Upper lobe of left lung (tissue), 6 donors: ENCODE measurements at places on chromosomes 13 and 19.

- DNase-seq = no peak
Measured at GRCh38 chr13:97278435-97279411, 56.6 kb downstream of the MBNL2 start.

DNA sequence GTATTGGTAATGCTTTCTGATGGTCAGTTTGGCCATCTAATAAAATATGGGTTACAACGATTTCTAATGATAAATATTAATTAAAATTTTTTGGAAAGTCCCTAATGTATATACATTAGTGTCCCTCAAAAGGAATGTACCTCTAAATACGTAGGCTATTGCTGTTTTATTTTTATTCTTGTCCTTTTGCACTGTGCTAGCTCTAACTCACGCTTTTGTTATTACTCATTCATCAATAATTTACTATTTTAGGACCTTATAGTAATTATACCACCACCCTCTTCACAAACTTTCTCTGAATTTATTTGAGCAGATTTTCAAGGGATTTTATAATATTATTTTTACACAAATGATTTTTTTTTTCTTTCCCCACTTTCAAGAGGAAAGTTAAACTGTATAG is 795.9 kb upstream of the PCDH9 start:
- DNase-seq = no peak

GRCh38 chr19:57382806-57383488 is 6.7 kb upstream of the ZNF548 start:
- DNase-seq = no peak

GRCh38 chr19:51468545-51468920 is 9.8 kb upstream of the CEACAM18 start:
- no peak for DNase-seq

DNA sequence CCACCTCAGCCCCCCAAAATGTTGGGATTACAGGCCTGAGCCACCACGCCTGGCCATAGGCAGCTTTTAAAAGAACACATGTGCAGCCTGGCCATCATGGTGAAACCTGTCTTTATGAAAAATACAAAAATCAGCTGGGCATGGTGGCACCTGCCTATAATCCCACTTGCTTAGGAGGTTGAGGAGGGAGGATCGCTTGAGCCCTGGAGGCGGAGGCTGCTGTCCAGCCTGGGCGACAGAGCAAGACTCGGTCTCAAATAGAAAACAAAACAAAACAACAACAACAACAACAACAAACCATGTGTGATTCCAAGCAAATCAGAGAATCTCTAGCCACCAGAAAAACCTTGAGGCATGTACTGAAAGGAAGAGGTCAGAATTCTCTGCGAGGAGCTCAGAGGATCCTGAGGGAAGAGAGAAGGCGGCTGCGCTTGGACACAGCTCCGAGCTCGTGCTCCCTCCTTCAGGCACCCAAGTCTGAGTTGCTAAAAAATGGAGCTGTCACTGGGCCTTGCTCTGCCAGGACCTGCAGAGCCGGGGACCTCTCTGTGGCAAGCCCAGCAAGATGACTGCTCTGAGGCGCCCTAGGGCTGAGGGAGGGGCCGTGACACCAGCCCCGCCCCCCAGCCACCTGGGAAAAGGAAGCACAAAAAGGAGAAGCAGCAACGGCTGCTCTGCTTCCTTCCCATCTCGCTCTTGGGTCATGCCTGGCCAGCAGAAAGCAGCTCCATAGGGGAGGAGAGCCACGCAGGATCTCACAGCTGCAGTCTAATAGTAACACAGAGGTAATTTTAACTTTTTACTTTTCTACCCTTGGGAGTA is at the start of gene ARL11:
Gene ARL11 (plus strand): TSS at position 677 of the 822 bp plus-strand sequence. CDS start 1,941 bp downstream, outside the sequence.
- DNase-seq = peak; percentile 87

GRCh38 chr13:40026741-40027140 is 371.3 kb downstream of the COG6 start:
- DNase-seq = no peak

GRCh38 chr13:111661776-111662175 is 341.3 kb downstream of the TEX29 start:
- no peak for DNase-seq

GRCh38 chr19:42132851-42133528 is 744 bp upstream of the POU2F2 start:
- DNase-seq = peak; percentile 62

DNA sequence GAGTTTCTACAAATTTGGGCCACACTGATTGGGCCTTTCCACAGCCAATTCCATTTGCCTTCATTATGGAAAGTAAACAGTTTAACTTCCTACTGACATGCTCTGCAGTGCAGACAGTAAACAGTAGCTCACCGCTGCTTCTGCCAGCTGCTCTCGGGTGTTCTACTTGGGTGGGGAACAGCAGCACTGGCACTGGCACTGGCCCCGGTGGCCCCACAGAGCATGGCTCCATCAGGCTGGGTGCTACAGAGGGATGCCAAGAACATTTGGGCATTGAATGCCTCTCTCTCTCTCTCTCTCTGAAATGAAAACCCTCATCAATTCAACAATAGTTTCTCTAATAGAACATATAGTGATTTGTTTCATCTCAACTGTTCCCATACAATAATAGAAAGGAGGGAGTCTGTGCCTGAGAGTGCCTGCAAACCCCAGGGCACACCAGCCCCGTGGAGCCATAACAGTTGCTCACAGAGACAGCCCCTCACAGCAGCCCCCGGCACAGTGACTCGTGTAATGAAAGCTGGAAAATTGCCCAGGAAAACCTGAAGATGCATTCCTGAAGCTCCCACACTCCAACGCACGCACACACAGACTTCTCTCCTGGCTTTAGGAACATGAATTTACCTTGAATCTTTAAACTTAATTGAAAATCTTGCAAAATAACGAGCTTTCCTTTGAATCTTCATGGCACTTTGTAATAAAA is 38.2 kb upstream of the GJB6 start:
- DNase-seq = no peak

GRCh38 chr19:29371251-29372090 is 154.3 kb upstream of the VSTM2B start:
- no peak for DNase-seq

DNA sequence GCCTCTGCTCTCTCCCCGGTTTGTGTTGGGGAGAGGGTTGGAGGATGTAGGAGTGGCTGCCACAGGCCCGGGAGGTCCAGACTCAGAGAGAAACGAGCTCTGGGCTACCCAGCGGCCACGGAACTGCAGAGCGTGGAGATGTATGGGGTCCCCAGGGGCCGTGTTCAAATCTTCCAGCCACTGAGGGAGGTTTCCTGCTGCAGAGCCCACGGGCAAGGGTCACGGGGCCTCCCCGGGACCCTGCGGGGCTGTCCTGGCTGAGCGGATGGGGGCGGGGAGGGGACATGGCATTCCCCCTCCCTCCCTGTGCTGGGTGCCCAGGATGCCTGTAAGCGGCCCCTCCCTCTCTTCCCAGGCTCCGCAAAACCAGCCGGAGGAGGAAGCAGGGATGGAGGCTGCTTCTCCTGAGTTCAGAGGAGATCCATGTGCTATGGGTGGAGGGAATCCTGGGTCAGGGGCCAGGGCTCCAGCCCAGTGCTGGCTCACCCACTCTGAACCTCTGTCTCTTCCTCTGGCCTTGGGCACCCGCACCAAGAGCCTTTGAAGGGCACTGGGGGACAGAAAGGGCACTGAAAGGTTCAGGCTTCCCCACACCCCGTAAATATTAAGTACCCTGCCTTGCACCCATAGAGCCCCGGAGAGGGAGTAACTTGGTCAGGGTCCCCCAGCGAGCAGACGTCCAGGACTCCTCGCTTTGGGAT is 22.6 kb downstream of the SMIM24 start:
- peak; percentile 18 for DNase-seq

- no peak for DNase-seq
Measured at GRCh38 chr19:10678813-10679212, 22.4 kb upstream of the QTRT1 start.

DNA sequence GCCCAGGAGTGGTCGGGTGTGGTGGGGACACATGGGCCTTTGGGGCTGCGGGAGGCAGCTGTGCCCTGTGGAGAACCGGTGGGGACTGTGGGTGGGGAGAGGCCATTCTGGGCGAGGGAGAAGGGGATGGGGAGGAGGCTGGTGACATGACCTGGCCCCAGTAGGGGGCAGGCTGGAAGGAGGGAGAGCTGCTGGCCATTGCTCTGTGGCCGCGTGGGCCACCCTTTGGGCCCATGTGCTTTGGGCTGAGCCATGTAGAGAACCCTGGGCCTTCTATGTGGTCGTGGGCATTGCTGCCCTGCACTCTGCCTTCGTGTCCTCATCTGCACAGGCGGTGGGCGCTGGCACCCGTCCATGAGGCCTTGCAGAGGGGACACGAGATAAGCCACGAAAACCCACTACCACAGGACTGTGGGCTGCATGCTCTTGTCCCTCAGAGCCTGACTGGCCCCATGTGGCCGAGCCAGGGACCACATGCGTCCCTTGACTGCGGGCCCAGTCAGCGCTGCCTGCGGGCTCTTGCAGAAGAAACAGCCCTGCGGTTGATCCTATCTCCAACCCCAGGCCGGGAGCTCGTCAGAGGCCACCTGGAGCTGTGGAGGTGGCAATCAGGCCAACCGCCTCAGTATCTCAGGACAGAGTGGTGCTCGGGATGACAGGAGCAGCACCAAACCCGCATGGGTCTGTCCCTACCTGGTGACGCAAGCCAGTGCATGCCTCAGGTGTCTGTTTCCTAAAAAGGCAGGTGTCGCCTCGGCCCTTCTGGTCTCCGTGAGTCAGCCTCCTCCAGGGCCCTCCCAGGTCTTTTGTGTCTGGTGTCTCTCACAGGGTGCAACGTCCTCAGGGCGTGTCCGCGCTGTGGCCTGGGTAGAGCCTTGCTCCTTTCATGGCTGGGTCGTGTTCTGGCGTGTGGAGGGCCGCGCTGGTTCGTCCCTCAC is 14.3 kb downstream of the FZR1 start:
- peak; percentile 75 for DNase-seq

DNA sequence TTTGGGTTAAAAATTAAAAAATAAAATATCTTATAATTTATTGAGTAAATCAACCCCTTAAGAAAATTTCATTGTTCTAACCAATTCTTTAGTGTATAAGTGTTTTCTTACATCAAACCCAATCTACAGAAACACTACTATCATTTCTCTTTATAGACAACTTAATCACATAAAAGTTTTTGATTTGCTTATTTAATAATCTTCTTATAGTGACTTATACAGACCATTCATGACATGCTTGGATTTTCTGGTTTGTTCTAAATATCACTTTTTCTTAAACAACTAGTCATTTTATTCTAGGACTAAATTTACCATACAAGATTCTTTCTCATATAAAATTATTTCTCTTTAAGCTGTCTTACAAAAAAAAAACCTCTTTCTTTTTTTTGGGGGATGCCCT is 27.3 kb upstream of the ZSCAN5A start:
- DNase-seq = no peak

GRCh38 chr19:41700381-41701195 is 7.8 kb upstream of the CEACAM5 start:
- no peak for DNase-seq

GRCh38 chr13:27168086-27168485 is 3.5 kb downstream of the USP12 start:
- DNase-seq = peak; percentile 28

GRCh38 chr13:49951754-49952535 is 15.8 kb upstream of the SPRYD7 start:
- no peak for DNase-seq

GRCh38 chr13:43569658-43570057 is 217.1 kb downstream of the ENOX1 start:
- DNase-seq = no peak

GRCh38 chr13:80121038-80121437 is 219.9 kb downstream of the SPRY2 start:
- no peak for DNase-seq

DNA sequence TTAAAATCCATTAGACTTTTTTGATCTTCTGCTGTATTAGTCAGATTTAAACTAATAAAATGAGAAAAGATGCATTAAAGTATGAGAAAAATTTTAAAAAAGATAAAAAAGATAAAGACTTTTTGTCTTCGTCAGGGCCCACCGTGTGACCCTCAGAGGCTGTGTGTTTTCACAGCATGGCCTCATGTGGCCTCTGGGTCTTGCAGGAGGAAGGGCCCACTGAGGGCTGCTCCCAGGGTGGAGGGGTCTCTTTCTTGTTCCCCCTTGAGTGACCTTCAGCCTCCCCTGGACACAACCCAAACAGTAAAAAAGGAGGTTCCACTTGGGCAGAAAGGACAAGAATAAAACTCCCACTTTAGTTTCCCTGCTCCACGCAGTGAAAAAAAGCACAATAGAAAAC is 57.1 kb upstream of the RANBP3 start:
- DNase-seq = no peak

DNA sequence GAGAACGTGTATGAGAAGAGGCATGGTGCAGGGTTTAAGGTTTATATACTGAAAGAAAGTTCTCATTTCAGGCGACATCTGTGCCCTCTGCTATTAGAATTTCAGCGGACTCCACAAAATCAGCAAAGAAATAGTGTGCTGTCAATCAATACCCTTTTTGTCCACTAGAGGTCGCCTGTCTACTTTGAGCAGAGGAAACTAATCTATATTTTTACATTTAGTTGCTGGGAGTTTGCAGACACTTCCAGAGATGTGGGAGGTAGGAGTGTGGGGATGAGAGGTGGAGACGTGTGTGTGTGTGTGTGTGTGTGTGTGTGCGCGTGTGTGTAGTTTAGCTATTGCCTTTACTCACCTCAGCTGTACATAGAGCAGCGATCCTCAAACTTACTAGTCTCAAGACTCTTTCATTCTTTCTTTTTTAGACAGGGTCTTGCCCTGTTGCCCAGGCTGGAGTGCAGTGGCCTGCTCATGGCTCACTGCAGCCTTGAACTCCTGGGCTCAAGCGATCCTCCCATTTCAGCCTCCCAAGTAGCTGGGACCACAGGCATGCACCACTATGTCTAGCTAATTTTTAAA is 9.7 kb downstream of the INAFM1 start:
- DNase-seq = no peak

- no peak for DNase-seq
Measured at GRCh38 chr13:75647126-75647784, 11.1 kb downstream of the LMO7 start.

- DNase-seq = no peak
Measured at GRCh38 chr13:105655046-105655445, 880.4 kb downstream of the EFNB2 start.

GRCh38 chr13:109783447-109783814 is 3.0 kb downstream of the IRS2 start:
- DNase-seq = no peak

- no peak for DNase-seq
Measured at GRCh38 chr13:92836171-92836570, 390.4 kb upstream of the GPC6 start.

- DNase-seq = no peak
Measured at GRCh38 chr13:67204764-67205163, 25.4 kb downstream of the PCDH9 start.

GRCh38 chr19:33613620-33614000 is 8.1 kb upstream of the CHST8 start:
- no peak for DNase-seq

- no peak for DNase-seq
Measured at GRCh38 chr19:23527797-23528196, 132.5 kb upstream of the ZNF91 start.

DNA sequence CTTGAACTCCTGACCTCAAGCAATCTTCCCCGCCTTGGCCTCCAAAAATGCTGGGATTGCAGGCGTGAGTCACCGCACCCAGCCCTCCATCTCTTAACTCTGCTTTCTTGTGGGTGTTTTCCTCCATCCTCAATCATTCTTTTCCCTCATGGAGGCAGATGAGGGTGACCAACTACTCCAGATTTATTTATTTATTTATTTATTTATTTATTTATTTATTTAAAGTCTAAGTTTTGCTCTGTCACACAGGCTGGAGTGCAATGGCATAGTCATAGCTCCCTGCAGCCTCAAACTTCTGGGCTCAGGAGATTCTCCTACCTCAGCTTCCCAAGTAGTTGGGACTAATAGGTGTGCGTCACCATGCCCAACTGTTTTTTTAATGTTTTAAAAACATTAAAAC is 14.9 kb downstream of the VAV1 start:
- DNase-seq = no peak
